Hematopoietic multipotent progenitor cell treated with erythropoietin and hydrocortisone succinate and interleukin-3 and kit ligand, for 4 days (in vitro differentiated cells): ENCODE measurements at places on chromosomes 3 and 15.

DNA sequence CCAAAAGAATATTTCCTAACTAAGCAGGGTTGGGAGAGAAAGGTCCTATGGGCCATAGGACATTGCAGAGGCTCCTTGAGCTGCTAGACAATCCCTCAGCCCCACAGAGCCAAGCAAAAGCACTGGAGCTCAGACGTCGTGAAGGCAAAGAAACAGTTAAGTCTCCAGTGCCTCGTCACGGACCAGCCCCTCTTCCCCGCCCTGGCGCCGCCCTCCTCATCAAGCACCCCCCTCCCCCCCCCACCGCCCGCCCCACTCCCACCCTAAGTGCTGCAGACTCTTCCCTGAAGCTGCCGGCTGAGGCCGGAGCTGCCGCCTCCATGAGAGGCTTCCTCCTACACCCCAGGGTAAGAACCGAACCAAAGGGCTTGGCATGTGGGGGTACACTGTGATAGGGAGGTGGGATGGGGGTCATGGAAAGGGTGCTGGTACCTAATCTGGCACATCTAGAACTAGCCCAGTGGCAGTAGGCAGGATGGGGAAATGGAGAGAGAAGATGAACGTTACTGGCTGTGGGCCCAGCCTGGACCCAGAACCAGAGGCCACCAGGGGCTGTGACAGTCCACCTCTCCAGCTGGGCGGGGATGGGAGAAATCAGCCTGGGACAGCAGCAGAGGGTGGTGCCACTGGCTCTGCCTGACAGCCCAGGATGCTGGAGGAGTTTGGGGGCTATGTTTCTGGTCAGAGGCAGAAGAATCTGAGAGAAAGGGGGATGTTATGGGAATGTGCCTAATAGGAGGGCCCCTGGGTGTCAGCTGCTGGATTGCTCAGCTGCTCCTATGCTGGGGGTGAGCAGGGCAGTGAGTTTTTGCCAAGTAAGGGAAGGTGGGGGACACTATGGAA, at the start of gene MAP1A:
Gene MAP1A, plus strand, starts transcription at position 255 of the 843 bp plus-strand sequence. CDS start 3,866 bp downstream, outside the sequence.
- peak; percentile 80 for DNase-seq

GRCh38 chr15:73560501-73561117, 72.6 kb downstream of the NPTN start:
- DNase-seq: peak; percentile 87

DNA sequence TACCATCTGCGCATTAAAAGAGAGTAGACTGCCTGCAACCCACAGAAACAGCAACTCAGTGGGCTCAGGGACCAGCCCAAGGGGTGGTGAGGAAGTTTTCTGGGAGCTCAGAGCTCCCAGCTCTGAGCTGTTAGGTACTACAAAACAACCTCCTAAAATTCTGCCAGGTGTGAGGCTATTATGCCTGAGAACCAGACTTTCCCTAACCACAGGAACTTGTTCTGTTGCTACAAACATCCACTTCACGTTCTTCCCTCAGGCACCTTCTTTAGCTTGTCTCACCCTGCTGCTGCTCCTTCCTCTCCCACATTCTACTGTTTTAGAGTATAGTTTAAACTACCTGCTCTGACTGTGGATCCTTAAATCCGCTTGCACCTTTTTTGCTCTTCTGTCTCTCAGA, 399.4 kb downstream of the ROBO1 start:
- no peak for DNase-seq

GRCh38 chr3:140234256-140234655, 299.3 kb downstream of the CLSTN2 start:
- no peak for DNase-seq

DNA sequence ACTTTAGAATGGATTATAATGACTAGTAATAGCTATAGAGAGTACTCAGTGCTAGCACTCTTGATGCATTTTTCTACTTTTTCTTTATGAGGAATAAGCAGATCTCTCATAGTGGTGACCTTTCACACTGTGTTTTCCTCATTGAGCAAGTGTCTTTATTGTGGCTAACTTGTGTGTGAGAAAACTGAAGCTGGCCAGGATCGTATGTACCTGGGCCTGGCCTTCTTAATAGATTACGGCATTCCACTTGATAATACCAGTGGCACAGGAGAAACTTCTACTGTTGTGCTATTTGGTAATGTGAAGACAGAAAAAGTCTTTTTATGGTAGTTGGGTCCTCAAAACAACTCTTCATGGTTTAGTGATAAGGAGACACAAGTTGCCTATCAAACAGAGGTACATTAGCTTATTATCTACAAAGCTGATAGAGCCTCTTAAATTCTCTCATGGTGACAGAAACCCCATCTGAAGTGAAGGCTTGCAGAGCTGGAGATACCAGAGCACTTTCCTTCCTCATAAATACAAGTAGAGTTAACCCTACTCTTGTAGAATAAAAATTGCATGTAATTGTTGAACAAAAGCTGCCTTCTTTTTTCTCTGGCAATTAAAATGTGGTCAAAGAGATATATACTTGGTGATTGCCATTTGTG, 64.6 kb downstream of the LYSMD4 start:
- DNase-seq: peak; percentile 4

DNA sequence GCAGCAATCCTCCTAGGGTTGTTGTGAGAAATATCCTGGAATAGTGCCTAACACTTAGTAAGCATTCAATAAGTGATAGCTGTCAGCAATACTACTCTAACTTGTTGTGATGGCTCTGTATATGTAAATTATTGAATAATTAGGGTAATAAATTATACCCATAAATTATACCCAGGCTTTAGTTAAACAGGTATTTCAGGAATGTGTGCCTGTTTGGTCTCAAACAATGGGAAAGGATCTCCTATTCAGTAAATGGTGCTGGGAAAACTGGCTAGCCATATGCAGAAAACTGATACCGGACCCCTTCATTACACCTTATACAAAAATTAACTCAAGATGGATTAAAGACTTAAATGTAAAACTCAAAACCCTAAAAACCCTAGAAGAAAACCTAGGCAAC, 14.8 kb upstream of the ARNT2 start:
- DNase-seq: no peak

- DNase-seq: no peak
Measured at GRCh38 chr3:149376718-149377407, 586 bp downstream of the TM4SF1 start.

DNA sequence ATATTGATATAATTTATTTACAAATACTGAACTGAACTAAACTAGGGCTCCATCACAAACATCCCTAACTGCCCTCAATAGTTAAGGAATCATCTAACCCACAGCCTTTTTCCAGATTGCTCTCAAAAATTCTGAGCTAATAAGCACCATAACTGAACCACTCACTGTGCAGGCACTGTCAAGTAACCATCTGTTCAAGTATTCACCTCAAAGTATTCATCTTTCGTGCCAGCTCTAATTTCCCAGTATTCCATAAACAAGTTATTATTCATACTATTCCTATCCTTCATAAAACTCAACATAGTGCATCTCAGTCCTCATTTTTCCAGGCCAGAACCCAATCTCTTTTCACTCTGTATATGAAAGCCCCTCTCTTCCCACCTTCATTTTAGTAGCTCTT, 41.1 kb downstream of the THBS1 start:
- DNase-seq: no peak

GRCh38 chr3:40677749-40678148, 153.0 kb downstream of the ZNF621 start:
- DNase-seq: no peak

- DNase-seq: peak; percentile 23
Measured at GRCh38 chr3:16365491-16366128, 100.6 kb downstream of the OXNAD1 start.

DNA sequence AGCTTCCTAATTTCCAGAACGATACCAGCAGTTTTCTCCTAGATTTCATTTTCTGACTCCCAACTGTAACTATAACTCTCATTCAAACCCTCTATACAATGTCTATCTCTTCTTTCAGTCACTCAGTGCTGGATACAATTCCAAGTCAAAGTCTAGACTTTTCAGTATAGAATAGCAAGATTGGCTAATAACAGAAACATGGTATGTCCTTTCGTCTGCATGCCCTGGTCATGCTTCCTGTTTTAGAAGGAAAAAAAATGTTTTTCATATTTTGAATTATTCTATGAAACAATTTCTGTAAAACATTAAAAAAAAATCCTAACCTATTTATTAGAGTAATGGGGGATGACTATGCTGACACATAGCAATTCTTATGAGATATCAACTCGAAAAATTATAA, 180.0 kb downstream of the KCNAB1 start:
- DNase-seq: no peak
